ENCODE measurements at places on chromosomes 3 and 15.

DNA sequence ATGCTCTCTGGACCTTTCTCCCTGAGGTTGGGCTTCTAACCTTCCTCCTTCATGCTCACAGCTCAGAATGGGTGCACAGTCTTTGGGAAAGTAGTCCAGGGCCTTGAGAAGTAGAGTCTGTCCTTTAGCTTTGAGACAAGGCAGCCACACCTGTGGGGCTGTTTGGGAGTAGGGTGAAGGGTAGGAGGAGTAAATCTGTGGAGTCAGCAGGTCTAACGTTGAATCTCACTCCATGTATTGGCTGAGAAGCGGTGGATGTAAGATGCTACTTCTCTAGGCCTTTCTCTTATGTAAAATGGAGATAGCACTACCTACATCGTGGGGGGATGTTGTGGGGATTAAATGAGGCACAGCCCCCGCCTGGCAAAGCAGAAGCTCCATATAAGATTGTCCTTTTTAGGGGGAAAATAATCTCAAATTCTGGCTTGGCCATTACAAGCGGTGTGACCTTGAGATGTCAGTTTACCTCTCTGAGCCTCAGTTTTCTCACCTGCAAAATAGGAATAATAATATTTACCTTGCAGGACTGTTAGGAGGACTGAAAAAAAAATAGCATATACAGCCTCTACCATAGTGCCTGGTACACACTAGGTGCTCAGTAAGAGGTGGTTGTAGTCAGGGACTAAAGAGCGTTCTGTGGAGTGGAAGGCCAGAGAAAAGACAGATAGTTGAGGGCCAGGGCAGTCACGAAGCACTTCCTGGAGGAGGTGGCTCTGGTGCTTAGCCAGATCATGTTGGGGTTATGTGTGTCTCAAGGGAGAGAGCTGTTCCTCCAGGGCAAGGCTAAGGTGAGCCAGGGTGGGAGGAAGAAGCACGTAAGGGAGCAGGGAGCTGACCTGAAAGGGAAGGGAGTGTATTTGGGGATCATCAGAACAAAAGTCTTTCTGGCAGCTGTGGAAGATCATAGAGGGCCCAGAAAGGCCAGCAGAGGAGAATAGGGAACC is 82.8 kb upstream of the MRPS22 start:
- DNase-seq: no peak

- DNase-seq: no peak
Measured at GRCh38 chr15:43249699-43250203, 17.0 kb downstream of the TGM5 start.

DNA sequence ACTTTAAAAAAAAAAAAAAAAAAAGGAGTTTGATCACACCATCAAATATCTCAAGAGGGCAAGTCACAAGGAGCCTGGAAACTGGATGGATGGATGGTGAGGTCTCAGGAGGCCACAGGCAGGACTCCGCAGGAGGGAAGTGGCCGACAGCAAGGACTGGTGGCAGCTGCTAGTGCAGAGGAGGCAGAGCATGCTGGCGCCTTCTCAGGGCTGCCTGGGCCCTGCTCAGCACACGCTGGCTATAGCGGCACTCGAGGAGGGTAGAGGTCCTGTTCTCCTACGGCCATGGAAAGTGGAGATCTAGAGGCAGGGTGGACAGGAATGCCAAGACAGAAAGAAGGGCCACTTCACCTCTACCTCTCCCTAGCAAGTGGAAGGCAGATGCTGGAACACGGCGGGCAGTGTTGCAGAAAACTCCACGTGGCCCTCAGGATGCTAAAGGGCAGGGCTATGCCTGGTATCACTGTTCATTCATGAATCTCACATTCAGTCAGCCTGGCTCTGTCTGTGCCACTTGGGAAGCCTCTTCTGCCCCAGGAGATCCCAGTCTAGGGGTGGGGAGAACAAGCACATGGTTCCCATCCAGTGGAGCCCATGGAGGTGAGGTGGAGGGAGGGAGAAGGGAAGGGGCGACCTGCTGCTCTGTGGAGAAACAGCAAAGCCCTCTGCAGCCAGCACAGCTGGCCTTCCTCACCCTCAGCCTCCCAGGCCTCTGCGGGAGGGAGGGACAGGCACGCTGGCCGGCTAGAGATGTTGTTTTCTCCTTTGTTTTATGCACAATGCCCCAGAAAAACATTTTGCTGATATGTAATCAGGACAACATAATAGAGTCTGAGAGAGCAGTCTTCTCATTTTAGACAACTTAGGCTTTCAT is 71.0 kb downstream of the OXNAD1 start:
- DNase-seq: no peak

DNA sequence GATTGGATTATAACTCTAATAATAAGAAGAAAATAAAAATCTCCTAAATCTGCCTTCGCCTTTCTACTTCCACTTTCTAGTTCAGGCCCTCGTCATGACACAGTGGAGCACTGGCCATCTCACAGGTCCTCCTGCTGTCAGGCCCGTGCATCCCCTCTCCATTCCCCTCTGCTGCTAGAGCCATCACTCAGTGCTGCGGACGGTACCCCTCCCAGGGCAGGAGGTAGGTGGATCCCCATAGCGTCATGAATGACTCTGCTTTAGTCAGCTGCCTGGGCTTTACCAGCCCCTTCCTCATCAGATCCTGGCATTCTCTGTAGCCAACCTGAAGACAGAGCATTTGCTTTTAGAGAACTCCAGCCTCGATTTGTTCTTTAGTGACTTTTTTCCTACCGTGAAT is 12.0 kb upstream of the PPP1R2 start:
- no peak for DNase-seq

- DNase-seq: no peak
Measured at GRCh38 chr15:95664450-95664849, 666.0 kb upstream of the NR2F2 start.

DNA sequence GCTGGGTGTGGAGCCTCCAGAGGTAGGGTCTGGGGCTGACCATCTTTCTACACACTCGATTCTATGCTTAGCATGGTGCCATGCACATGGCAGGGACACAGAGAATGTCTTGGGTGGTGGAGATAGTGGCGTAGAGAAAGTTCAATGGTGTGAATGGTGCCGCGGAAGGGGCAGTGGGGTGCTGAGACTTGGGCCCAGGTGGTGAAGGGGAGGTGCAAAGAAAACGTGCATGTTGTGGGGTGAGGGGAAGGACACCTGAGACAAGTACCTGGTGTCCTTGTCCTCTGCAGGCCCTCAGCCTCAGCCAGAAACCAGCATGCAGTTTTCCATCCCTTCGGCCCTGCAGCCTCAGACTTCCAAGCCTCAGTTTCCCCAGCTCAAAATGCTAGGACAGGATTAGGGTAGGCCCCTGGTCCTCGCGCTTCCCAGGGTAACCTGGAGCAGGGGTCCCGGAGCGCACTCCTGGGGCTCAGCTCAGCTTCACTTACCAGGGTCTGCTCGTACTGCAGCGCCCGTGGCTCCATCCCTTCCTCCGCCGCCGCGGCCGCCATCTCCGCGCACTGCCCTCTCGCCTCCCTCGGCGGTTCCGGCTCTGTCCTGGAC is 375 bp downstream of the CLCN2 start:
- no peak for DNase-seq

GRCh38 chr3:14452740-14453710 is 50.6 kb downstream of the SLC6A6 start:
- no peak for DNase-seq

DNA sequence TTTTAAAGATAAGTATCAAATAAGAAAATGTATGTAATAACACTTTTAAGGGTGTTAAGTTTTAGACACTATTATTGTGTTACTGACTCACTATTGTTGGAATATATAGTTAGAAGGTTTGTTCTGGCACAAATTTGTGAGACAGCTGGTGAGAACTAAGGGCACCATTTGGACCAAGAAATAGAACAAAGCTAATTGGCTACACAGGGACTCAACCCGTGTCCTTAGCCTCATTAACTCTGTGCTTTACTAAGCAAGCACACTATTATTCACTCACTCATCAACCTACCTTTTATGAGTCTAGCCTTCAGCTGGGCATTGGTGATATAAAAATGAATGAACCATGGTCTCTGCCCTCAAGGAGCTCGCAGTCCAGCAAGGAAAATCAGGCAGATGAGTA is 4.1 kb upstream of the UNC13C start:
- no peak for DNase-seq

DNA sequence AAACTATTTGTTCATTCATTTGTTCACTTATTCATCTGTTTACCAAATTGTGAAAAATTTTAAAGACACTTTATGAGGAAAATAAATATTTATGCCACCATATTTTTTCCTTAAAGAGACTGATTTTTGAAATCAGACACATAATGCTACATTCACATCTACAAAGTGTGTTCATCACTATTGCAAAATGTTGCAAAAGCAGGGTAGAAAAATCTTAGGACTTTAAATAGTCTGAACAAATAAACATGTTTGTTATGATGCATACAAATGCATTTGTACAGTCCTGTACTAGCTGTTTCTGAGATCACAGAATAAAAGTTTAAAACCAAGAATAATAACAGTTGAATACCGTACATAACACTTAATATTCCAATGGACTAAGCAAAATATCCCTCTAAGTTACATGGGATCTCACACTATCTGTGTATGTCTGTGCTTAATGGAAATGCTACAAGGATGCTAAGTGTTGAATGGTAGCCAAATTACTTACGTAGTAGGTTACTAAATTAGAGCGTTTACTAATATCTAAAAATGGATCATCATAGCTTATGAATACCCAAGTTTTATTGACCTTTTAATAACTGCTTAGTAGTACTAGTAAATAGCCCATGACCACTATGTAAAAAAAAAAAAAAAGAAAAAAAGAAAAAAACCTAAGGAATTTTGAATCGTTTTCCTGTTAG is 25.1 kb downstream of the ATP11B start:
- DNase-seq: no peak

DNA sequence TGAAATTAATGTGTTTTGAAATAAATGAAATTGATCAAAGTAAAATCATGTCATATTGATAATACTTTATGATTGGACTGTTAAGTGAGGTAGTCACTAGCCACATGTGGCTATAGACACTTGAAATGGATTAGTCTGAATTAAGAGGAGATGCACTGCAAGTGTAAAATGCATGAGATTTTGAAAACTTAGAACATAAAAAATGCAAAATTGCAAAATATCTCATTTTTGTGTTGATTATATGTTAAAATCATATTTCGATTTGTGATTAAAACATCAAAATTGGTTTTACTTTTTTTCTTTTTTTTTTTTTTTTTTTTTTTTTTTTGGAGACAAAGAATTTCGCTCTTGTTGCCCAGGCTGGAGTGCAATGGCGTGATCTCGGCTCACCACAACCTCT is 23.2 kb downstream of the CAPN7 start:
- no peak for DNase-seq

DNA sequence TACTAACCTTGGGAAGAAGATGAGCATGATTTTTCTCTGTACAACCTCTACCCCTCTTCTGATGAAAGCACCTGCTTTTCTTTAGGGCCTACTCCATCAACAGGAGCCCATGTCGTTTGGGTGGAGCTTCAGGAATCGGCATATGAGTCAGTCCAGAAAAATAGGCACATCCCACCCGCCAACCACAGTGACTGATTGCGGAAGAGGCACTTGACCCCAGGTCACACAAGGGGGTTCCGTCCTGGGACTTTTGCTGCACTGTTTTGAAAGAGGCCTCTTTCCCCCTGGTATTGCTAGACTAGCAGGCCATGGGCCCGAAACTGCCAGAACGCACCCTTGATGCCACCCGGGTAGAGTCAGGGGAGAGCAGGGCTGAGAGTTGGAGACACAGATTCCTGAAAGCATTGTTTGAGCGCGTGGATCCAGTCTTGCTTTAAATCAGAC is 19.3 kb upstream of the NRROS start:
- DNase-seq: no peak

All from progenitor cell of endocrine pancreas (in vitro differentiated cells).